Cortex of kidney (tissue), 1 donor: ENCODE measurements at places on chromosomes 13 and 19.

DNA sequence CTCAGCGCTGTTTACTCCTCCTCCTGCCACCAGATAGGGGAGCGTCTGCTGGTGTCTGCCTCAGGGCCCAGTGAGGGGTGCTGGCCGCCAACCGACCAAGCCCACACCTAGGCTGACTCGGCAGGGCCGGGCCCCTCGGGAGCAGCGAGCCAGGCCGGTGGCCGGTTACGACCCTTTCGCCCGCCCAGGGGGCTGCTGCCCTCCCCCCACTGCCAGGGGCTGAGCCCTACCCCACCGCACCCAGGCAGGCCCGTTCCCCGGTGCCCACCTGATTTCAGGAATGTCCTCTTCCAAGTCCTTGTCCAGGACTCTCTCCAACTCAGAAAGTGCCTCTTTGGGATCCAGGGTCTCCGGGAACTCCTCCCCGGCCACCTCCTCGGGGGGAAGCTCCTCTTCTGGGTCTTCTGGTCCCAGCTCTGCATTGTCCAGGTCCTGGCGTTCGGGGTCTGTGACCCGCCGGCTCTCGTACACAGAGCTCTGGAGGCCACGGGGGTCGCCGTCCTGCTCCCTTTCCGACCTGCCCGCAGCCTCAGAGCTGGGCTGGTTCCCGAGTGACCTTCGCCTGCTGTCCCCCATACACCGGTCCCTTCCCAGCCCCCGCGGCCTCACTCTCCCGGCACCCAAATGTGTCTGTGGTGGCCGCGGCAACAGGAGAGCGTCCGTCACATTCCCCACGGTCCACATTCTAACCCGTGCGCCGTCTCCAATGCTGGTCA is 31.0 kb upstream of the MIER2 start:
- DNase-seq = no peak

GRCh38 chr19:8831373-8831772 is 731 bp downstream of the ZNF558 start:
- no peak for DNase-seq

GRCh38 chr19:3056417-3057088 is 5.7 kb downstream of the TLE5 start:
- DNase-seq = no peak

GRCh38 chr13:97454699-97455098 is 20.7 kb downstream of the RAP2A start:
- DNase-seq = no peak

DNA sequence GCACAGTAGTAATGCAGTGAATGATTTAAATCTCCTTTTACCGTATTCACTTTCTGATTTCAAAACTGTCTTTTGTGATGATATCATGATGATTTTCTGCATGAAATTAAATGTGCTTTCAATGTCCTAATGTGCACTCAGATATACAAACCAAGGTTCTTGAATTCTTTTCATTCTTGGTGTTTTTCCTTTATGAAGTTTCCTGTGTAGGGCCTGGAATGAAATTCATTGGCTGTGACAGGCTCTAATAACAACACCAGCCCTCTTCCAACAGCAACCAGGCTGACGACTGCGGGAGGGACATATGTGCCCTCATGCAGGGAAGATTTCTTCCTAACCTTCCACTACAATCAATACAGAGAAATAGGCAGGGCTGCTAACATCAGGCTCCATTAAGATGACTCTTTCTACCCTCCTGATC is 1052.0 kb downstream of the DIAPH3 start:
- no peak for DNase-seq

- no peak for DNase-seq
Observed at GRCh38 chr19:5572556-5573286, 5.0 kb upstream of the TINCR start.

GRCh38 chr13:45681113-45681512 is 21.0 kb upstream of the CBY2 start:
- no peak for DNase-seq

- no peak for DNase-seq
Observed at GRCh38 chr13:47555235-47555634, 445.8 kb downstream of the SUCLA2 start.

- no peak for DNase-seq
Observed at GRCh38 chr13:98939660-98940191, 38.1 kb downstream of the DOCK9 start.

- no peak for DNase-seq
Observed at GRCh38 chr13:114166381-114167131, 12.5 kb upstream of the CFAP97D2 start.

DNA sequence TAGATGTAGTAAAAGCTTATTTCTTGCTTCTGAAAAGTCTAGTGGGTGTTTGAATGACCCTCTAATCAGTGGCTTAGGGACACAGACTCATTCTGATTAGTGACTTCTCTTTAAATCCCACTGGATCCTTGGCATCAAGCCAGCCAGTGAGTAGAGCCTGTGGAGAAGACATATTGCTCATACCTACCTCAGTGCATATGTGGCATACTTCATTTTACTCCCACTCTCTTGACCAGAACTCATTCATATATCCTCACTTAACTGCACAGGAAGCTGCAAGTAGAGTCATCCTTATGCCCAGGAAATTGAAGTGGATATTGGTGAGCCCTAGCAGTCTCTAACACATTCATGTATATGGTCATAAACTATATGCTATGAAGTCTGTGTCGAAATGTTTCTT is 148.3 kb downstream of the PDS5B start:
- no peak for DNase-seq

DNA sequence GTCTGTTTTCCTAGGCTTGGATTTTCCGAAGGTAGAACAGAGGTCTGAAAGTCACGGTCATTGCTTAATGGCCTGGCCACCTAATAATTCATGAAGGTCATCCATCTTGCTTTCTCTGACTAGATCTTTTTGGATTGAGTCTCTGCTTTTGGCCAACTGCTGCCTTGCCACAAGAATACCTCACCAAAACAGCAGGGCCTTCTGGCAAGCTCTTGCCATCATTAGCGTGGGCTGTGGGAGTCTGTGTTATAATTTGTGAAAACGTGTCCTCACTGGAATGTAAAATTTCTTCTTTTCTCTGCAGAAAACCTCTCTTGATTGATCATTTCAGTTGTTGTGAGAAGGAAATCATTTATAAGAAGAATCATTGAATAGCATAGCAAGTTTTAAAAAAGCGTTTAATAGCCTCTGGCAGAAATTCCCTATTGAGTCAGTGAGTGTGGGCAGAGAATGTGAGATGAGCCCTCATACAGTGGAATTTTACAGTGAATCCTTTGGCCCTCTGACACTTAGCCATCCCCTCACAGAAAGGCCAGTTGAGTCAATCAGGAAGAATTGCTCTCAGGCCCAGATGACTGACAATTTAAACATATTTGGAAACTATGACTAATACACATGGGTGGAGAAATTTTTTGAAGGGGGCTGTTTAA is 43.2 kb upstream of the ERICH6B start:
- no peak for DNase-seq

GRCh38 chr13:47480121-47480520 is 521.0 kb downstream of the SUCLA2 start:
- no peak for DNase-seq

GRCh38 chr13:19072543-19072942 is 109.1 kb downstream of the TUBA3C start:
- no peak for DNase-seq

- no peak for DNase-seq
Observed at GRCh38 chr13:24700539-24700938, 20.3 kb downstream of the ATP12A start.

DNA sequence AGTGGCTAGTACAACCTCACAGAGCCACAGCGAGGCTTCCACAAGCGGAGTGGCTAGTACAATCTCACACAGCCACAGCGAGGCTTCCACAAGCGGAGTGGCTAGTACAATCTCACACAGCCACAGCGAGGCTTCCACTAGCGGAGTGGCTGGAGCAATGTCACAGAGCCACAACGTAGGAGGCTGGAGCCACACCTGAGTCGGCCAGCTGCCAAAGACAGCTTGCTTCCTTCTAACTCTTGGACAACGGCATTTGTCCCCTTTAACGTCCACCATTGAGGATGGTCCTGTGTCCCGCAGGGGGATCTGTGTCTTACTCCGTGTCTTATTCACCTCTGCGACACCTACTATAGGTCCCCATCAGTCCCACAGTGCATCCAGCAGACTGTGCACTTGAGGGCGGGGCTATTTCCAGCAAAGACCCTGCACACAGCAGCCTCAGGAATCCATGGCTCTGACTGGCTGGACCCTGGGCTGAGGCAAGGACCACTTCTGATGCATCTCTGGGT is 3.7 kb downstream of the ZNF787 start:
- no peak for DNase-seq

GRCh38 chr19:38361633-38362075 is 12.7 kb upstream of the PSMD8 start:
- DNase-seq = no peak

- no peak for DNase-seq
Observed at GRCh38 chr19:41753159-41753558, 2.2 kb upstream of the CEACAM6 start.

GRCh38 chr19:3687774-3688706 is 12.2 kb downstream of the PIP5K1C start:
- DNase-seq = no peak

- DNase-seq = no peak
Observed at GRCh38 chr19:43798546-43799409, 3.5 kb downstream of the LYPD5 start.

DNA sequence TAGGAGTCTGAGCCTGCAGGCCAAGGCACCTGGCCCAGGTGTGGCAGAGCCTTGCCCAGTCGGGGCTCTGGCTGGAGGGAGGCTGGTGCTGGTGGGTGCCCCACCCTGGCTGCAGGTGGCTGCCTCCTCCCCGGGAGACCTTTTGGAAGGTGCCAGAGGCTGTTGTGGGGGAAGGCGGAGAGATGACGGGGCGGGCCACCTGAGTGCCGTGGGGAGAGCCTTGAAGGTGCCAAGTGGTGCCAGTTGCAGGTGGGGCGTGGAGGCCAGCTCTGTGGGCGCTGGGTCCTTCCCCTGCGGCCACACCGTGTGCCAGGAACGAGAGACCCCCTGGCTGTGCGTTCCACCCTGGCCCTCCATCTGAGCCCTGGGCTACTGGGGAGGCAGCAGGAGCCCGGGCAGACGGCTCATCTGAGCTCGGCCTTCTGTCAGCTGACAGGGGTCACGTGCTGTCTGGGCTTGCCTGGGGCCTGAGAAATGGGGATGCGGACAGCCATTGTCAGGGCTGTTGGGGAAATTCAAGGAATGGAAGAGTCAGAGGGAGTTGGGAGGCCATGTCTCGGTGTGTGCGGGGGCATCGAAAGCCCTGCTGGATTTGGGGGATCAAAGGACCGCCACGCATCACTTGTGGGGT is 20.9 kb downstream of the CEBPA start:
- no peak for DNase-seq

DNA sequence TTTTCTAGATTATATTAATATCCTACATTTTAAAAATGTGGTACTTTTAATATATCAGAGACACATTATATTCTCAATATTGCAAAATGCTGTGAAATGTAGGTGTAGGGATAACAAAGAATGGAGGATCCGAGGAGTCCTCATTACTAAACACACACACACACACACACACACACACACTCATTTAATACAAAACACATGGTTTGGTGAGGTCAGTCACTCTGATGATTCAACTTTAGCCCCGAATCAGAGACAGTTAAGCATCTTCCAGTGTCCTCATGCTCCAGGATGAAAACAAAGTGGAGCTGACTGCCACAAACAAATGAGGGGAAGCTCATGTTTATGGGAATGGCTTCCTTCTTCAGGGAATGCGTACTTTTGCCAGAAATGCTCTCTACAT is 147.5 kb downstream of the CYSLTR2 start:
- no peak for DNase-seq

DNA sequence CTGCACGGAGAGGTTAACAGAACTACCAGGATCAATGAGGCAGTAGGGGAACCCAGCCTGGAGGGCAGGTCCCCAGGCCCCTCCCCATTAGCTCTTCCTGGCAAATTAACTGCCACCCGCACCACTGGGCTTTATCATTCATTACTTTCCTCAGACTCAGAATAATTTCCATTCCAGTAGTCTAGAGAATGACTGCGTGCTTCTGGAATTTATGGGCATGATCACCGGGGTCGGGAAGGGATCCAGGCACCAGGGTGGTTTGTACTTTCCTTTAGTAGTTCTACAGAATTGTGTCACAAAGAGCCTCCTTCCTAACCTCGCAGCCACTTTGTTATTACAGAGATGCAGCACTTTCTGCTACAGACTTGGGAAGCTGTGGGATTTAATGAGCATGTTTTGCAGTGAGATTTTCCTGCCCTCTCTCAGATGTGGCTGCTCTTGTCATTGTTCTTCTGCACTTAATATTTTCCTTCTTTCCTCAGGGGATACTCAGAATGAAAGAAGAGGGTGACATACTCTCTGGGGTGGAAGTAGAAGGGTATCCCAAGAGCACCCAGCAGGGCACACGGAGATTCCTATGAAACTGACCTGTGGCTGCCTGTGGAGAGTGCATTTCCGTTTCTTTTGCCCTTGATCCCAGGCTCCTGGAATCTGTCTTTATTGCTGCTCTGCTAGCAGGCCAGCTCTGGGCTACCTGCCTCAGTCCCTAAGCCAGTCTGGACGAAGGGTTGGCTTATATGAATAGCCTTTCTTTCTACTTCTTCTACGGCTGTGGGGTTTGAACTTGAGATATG is 285.0 kb upstream of the SLC10A2 start:
- no peak for DNase-seq

DNA sequence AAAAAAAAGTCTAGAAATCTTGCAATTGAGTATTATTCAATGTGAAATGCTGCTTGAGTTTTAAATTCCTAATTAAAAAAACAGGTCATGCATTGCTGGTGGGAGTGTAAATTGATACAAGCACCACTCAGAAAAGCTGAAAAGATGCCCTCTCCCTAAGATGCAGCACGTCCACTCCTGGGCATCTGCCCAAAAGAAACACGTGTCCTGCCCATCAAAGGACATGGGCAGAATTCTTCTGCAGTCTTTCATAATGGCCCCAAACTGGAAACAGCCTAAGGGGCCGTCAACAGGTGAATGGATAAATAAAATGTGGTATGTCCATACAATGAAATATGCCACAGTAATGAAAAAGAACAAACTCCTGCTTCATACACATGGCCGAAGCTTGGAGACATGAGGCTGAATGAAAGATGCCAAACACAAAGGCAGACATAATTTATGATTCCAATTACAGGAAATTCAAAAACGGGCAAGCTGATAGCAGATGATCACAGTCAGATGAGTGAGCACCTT is 7.8 kb downstream of the POU2F2 start:
- no peak for DNase-seq

DNA sequence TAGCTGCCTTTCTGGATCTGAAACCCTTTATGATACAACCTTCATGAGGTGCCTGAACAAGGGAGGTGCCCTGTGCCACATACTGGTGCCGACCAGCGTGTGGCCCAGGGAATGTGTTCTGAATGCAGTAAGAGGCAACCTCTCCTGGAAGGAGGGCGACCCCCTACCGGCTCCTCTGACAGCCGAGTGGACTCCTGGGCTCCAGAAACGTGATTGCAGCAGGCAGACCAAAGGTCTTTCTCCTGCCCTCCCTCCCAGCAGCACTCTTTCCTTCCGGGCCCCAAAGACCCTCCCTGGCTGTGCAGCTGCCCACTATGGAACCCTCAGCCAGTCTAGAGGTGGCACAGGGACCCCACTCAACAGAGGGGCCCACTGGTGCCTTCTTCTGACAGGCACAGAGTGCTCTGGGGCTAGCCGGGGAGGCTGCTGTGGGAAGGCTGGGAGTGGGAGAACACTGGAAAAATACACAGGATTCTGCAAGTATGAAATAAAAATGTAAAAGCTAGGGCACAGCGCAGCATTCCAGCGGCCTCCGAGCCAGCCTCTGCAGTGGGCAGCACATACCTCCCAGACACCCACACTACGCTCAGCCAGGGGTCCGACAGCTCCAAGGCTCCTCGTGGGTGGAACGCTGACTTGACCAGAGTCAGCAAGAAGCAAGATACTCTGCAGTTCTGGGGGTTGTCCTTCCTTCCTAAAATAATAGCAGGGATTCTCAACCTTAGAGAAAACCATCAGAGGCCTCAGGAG is 14.9 kb downstream of the SH3GL1 start:
- no peak for DNase-seq

- DNase-seq = no peak
Observed at GRCh38 chr13:29511980-29512379, 83.5 kb downstream of the SLC7A1 start.
